T-helper 2 cell treated with Interferon-gamma antibody and Interleukin-4, amounts not matched to agents 5 μg/mL and 100 μg/mL, for 36 hours (primary cell): ENCODE measurements at places on chromosomes 3 and 15.

GRCh38 chr3:106830334-106830733 lies 546.9 kb upstream of the CCDC54 start:
- no peak for DNase-seq
- H3K36me3 ChIP-seq: peaks cover 1% of the 10 kb centered on the region
- H3K27me3 ChIP-seq: no peaks in the 10 kb centered on the region
- H3K4me3 ChIP-seq: no peak overlapping the region

DNA sequence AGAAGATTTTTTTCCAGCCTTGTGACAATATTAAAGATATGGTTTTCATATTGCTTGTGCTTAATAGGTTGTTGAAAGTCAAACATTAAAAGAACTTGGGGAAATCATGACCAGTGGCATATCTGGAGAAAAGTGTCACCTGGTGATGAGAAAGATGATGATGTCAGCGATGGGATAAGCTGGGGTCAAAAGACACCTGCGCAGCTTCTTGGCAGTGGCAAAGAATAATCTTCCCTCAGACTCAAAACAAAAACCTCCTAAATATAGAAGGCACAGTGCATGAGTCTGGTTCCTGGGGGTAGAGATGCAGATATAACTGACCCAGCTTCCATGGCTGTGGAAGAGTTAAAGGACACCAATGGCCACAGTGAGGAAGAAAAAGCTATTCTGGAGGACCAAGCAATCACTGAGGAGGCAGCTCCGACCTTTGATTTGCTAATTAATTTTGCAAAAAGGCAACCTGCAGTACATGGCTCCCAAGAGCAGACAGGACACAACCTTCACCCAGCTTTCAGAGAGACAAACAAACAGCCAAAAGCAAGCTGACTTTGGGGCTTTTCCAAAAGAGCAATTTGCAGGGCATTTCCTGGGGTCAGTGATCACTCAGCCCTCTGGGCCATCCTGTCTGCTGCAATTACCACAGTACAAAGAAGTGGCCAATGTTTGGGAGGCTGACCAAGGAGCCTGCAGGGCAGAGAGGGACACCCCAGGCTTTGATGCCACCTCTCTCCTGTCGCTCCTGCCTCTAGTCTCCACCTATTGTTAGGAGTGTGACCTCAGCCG lies 17.6 kb upstream of the SEMA5B start:
- H3K4me1 ChIP-seq: no peaks in the 10 kb centered on the region
- no peak overlapping the region for H3K4me3 ChIP-seq
- no peaks in the 10 kb centered on the region for H3K36me3 ChIP-seq
- no peak overlapping the region for H3K27ac ChIP-seq

DNA sequence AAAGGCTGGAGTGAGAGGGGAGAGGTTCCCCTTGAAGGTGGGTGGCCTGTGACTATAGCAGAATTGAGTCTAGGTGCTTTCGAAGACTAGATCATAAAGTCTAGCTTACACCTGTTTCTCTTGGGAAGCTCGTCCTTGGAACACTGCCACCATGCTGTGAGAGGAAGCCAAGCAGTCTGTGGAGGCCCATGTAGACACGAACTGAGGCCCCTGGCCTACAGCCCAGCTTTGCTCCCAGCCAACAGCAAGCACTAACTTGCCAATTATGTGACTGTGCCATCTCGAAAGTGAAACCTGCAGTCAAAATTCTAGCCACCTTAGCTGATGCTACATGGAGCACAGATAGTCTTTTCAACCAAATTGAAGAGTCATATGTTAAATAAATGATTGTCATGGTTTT lies 190.5 kb upstream of the NECTIN3 start:
- H3K27me3 ChIP-seq: no peaks in the 10 kb centered on the region
- H3K27ac ChIP-seq: no peak overlapping the region
- H3K36me3 ChIP-seq: no peaks in the 10 kb centered on the region
- no peak overlapping the region for H3K4me3 ChIP-seq

GRCh38 chr3:51860703-51861665 lies at the start of gene IQCF2:
Gene IQCF2 (plus strand): TSS chr3:51861615. CDS start chr3:51861667, 52 bp downstream.
- H3K4me3 ChIP-seq: no peak within 1 kb of the TSS
- no peak within 1 kb of the TSS for H3K27ac ChIP-seq
- no peaks in the 10 kb centered on the region for H3K36me3 ChIP-seq
- H3K27me3 ChIP-seq: peaks cover 11% of the 10 kb centered on the region
- peaks cover 2% of the 10 kb centered on the region for H3K4me1 ChIP-seq

DNA sequence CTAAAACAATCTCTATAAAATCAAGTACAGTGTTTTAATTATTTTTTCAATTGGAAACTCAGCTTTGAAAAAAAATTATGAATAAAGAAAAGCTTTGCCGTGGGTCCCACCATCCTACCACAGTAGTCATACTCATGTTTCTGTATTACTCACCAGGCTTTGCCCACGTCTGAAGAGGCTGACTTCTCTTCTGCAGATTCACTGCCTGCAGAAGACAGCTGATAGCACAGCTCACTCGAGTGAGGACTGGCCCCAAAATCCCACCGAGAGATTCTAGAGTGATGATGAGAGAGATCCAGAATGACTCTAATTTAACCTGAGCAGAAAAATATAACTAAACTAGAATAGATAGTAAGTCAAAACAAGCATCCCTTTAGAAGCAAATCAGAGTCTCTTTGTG lies 11.9 kb downstream of the C2CD4B start:
- peak; percentile 33 for DNase-seq
- peaks cover 13% of the 10 kb centered on the region for H3K27me3 ChIP-seq
- no peak overlapping the region for H3K27ac ChIP-seq
- no peaks in the 10 kb centered on the region for H3K36me3 ChIP-seq

DNA sequence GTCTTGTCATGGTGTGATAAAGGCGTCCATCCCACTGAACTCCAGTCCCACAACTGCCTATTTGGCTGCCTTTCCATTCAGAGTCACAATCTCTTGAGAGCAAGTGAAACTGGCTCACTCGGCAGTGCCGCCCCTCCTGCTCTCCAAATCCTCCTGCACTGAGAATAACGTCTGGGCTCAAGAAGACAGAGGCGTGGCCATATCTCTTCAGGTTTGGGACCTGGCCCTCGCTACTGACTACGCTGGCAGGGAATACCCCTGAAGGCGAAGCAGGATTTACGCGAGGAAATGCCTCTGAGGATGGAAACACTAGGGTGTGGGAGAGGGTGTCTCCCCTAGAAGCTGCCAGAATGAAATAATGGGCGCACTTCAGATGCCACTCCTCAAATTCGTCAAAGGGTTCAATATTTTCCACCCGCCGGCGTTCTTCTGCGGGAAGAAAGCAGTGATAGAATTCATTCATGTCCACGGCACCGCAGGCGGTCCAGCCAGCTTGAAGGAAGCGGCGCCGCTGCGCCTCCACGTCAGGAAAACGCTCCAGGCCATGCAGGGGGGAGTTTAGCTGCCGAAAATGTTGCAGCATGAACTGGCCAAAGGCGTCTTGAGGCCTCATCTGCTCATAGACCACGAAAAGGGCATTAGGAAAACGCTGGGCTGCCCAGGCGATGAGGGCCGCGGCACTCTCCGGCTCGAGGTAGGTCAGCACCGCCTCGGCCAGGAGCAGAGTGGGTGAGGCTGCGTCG lies 985 bp downstream of the LCMT2 start:
- H3K36me3 ChIP-seq: peaks cover 38% of the 10 kb centered on the region
- no peaks in the 10 kb centered on the region for H3K27me3 ChIP-seq
- peaks cover 31% of the 10 kb centered on the region for H3K4me1 ChIP-seq
- H3K4me3 ChIP-seq: peak overlapping the region; percentile 95
- DNase-seq: peak; percentile 8

GRCh38 chr3:39105687-39106063 lies 1.8 kb downstream of the GORASP1 start:
- H3K36me3 ChIP-seq: peaks cover 10% of the 10 kb centered on the region
- H3K4me1 ChIP-seq: peaks cover 45% of the 10 kb centered on the region
- H3K4me3 ChIP-seq: peak overlapping the region; percentile 84
- H3K27me3 ChIP-seq: no peaks in the 10 kb centered on the region
- peak overlapping the region; percentile 21 for H3K27ac ChIP-seq
- no peak for DNase-seq

DNA sequence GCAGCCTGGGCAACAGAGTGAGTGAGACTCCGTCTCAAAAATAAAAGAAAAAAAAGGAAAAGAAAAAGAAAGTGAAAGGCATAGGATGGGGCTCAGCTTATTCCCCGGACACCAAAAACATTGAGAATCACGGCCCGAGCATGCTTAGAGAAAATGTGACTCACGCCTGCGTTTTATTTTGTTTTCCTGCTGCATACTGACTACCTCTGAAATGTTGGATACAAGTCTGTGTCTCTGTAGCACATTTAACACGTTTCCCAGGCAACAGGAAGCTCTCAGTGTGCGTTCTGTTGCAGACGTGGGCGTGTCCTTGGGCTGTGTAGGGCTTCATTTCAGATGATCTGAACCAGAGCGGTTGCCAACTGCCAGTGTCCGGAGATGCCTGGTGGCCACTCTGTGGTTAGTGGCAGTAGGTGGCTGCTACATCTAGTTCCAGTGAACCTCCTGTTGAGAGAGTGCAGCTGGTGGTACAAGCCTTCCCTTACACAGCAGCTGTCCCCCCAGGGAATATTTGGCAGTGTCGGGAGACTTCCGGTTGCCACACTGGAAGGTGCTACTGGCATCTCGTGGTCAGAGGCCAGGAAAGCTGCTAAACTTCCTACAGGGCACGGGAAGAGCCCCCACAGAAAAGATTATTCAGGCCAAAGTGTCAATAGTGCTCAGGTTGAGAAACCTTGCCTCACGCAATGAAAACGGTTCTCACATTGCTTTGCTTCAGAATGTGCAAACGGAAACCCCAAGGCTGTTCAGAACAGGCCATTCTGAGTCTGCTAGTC lies 3.0 kb downstream of the SLC51A start:
- peak overlapping the region; percentile 63 for H3K27ac ChIP-seq
- no peaks in the 10 kb centered on the region for H3K36me3 ChIP-seq
- H3K4me3 ChIP-seq: peak overlapping the region; percentile 85
- peaks cover 3% of the 10 kb centered on the region for H3K27me3 ChIP-seq
- peaks cover 13% of the 10 kb centered on the region for H3K4me1 ChIP-seq

- DNase-seq: no peak
- H3K36me3 ChIP-seq: no peaks in the 10 kb centered on the region
- H3K4me1 ChIP-seq: peaks cover 12% of the 10 kb centered on the region
- no peaks in the 10 kb centered on the region for H3K27me3 ChIP-seq
These were observed 210.0 kb upstream of the PROK2 start for GRCh38 chr3:71994906-71995305.

- peaks cover 11% of the 10 kb centered on the region for H3K27me3 ChIP-seq
- peaks cover 4% of the 10 kb centered on the region for H3K36me3 ChIP-seq
- peaks cover 5% of the 10 kb centered on the region for H3K4me1 ChIP-seq
- no peak for DNase-seq
- no peak overlapping the region for H3K4me3 ChIP-seq
These were observed 12.5 kb upstream of the MGLL start for GRCh38 chr3:127834771-127835170.

DNA sequence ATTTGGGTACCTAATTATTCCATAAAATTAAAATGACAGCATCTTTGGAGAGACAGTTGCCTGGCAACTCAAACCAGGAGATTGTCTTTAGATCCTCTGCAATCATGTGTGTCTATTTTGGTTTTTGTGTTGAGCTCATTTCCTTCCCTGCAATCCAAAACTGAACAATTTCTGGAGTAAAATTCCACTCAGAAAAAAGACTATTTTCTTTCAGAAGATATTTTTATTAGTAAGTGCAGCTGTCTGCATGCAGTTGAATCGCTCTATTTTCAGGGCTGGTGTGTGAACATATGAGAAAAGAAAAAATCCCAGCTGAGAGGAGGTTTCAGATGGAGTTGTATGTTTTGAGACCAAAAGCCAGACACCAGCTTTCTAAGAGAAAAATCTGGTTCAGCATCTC lies 41.9 kb upstream of the DYNC1LI1 start:
- no peak overlapping the region for H3K27ac ChIP-seq
- no peaks in the 10 kb centered on the region for H3K4me1 ChIP-seq
- H3K36me3 ChIP-seq: no peaks in the 10 kb centered on the region
- DNase-seq: no peak
- no peak overlapping the region for H3K4me3 ChIP-seq

- DNase-seq: peak; percentile 19
- H3K27me3 ChIP-seq: peaks cover 4% of the 10 kb centered on the region
- peaks cover 4% of the 10 kb centered on the region for H3K4me1 ChIP-seq
- no peak overlapping the region for H3K4me3 ChIP-seq
- no peak overlapping the region for H3K27ac ChIP-seq
These were observed 52.3 kb upstream of the CHRNA7 start for GRCh38 chr15:31977812-31978661.

DNA sequence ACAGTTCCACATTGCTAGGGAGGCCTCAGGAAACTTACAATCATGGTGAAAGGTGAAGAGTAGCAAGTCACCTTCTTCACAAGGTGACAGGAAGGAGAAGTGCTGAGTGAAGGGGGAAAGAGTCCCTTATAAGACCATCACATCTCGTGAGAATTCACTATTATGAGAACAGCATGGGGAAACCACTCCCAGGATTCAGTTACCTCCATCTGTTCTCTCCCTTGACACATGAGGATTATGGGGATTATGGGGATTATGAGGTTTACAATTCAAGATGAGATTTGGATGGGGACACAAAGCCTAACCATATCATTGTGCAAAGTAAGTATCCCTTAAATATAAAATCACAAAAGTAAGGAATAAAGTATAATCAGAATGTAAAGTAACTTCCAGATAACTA lies 375.9 kb upstream of the NAALADL2 start:
- H3K4me3 ChIP-seq: no peak overlapping the region
- DNase-seq: no peak
- no peaks in the 10 kb centered on the region for H3K4me1 ChIP-seq
- no peaks in the 10 kb centered on the region for H3K36me3 ChIP-seq

GRCh38 chr15:63497642-63498467 lies 6.5 kb upstream of the USP3 start:
- peaks cover 2% of the 10 kb centered on the region for H3K36me3 ChIP-seq
- no peaks in the 10 kb centered on the region for H3K27me3 ChIP-seq
- no peak overlapping the region for H3K4me3 ChIP-seq
- H3K4me1 ChIP-seq: peaks cover 62% of the 10 kb centered on the region

GRCh38 chr15:48393645-48394506 lies 62.6 kb downstream of the DUT start:
- H3K4me1 ChIP-seq: no peaks in the 10 kb centered on the region
- no peak for DNase-seq
- H3K36me3 ChIP-seq: no peaks in the 10 kb centered on the region
- peaks cover 3% of the 10 kb centered on the region for H3K27me3 ChIP-seq

GRCh38 chr3:111695636-111696117 lies 100.5 kb upstream of the ZBED2 start:
- no peaks in the 10 kb centered on the region for H3K27me3 ChIP-seq
- peak overlapping the region; percentile 37 for H3K27ac ChIP-seq
- no peak overlapping the region for H3K4me3 ChIP-seq

GRCh38 chr3:154098376-154098775 lies 22.8 kb upstream of the ARHGEF26 start:
- no peaks in the 10 kb centered on the region for H3K36me3 ChIP-seq
- DNase-seq: no peak
- H3K4me3 ChIP-seq: no peak overlapping the region
- H3K27ac ChIP-seq: no peak overlapping the region
- no peaks in the 10 kb centered on the region for H3K4me1 ChIP-seq
- peaks cover 4% of the 10 kb centered on the region for H3K27me3 ChIP-seq

DNA sequence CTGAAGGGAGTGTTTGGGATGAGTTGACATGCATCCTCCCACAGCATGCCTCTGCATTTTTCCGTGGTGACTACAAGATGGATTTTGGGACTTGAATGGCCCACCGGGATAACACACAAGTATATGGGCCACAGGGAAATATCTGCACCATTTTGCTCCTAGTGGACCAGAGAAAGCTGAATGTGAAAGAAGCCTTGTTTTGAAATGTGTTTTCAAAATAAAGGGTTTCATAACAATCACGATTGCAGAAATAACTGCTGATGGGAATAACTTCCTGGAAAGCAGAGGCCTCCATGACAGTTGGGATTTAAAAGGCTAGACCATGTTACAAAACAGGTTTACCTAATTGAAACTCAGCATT lies 77.5 kb upstream of the PRR23C start:
- H3K27ac ChIP-seq: no peak overlapping the region
- no peak for DNase-seq
- H3K27me3 ChIP-seq: no peaks in the 10 kb centered on the region
- no peaks in the 10 kb centered on the region for H3K36me3 ChIP-seq
- peaks cover 8% of the 10 kb centered on the region for H3K4me1 ChIP-seq
- H3K4me3 ChIP-seq: no peak overlapping the region
